ENCODE measurements at places on chromosomes 7 and 10.

DNA sequence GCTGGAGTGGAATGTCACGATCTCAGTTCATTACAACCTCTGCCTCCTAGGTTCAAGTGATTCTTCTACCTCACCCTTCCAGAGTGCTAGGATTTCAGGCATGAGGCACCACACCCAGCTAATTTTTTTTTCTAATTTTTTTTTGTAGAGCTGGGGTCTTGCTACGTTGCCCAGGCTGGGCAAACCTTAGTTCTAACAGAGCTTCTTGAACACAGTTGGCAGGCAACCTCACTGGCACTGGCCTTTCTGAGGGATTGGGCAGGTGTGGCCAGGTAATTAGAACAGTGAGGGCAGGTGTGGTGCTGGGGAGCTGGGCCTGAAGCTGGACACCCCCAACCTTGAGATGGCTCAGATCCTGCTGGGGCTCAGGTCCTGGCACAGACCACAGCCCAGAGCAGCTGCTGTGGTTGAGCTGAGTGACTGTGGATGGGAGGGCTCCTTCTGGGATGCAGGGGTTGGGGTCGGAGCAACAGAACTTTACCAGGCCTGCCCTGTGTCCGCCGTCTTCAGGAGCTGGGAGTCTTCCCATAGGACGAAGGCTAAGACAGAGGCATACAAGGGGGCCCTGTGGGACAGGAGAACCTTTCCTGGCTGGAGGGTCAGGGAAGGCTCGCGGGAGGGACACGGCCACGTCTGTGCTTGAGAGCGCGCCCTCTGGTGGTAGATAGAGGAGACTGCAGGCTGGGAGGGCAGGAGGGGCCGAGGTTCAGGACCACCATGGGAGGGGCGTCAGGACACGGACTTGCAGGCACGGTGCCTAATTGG lies 48.2 kb downstream of the COL26A1 start:
- DNase-seq: peak; percentile 77

GRCh38 chr7:37352974-37353948 lies 95.4 kb downstream of the ELMO1 start:
- peak; percentile 58 for DNase-seq

GRCh38 chr10:50739618-50740292 lies at the start of gene ASAH2B:
Gene ASAH2B (plus strand): TSS chr10:50739936. CDS start chr10:50745131, 5,195 bp downstream.
- DNase-seq: peak; percentile 65

- no peak for DNase-seq
Measured at GRCh38 chr7:43491984-43492383, 90.9 kb upstream of the STK17A start.

DNA sequence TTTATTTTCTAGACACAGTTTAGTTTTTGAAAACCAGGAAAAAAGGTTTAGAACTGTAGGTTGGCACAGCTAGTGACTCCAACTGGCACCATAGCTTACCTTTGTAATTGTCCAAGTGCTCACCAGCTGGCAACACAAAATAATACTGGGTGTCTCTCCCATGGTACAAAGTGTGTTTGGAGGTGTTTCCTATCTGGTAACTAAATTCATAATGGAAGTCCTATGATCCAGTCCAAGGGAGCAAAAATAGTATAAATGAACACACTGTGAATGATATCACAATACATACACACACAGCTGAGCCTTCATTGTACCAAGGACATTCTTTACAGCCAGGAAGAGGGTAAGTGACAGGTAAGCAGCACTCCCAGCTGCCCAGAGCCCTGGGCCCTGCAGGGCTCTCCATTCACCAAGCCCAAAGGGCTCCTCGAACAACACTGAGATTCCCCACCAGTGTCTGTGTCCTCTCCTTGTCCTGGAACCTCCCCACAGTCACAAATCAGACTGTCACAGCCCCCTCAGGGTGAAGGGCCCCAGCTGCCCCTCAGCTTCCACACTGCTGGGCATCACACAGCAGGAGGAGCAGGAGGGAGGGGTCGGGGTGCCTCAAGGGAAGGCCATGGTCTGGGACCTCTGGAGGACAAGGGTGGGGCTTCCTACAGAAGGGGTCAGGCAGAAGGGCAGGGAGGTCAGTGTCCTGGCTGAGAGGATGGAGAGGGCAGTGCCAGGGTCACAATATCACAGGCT lies 72.1 kb downstream of the PKD1L1 start:
- no peak for DNase-seq

GRCh38 chr7:7772397-7772821 lies 54.0 kb upstream of the RPA3 start:
- no peak for DNase-seq

- DNase-seq: no peak
Measured at GRCh38 chr7:25771491-25771890, 380.5 kb upstream of the NFE2L3 start.

DNA sequence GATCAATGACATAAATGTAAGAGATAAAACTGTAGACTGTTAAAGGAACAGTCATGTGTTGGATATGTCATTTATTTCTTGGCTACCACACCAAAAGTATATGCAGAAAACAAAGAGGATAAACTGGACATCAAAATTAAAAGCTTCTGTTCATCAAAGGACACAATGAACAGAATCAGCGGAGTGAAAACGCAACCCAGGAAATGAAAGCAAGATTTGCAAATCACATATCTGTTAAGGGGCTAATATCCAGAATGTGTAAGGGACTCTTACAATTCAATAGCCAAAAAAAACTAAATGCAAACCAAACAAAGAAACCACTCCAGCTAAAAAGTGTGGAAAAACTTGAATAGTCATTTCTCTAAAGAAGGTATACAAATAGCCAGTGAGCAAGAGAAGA lies 164.3 kb downstream of the ZMYND11 start:
- no peak for DNase-seq

- no peak for DNase-seq
Measured at GRCh38 chr10:73423309-73423708, 9.5 kb upstream of the ANXA7 start.

DNA sequence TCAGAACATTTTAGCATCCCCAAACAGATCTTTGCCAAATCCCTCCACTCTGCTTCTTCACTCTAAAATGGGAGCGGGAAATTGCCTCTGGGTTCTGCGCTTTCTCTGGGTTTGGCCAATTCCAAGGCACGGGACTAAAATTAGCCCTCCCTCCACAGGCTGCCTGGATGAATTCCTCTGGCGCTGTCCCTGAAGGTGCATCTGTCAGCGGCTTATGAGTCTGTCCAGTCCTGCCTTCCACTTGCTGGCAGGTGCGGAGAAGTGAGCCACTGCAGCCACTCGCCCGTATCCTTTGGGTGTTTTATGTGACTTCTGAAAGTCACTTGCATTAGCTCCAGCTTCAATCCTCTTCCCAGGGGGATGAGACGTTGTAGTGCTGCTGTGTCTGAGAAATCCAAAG lies 121.6 kb downstream of the SH2D4B start:
- no peak for DNase-seq

- no peak for DNase-seq
Measured at GRCh38 chr7:55413442-55413841, 48.3 kb downstream of the LANCL2 start.

DNA sequence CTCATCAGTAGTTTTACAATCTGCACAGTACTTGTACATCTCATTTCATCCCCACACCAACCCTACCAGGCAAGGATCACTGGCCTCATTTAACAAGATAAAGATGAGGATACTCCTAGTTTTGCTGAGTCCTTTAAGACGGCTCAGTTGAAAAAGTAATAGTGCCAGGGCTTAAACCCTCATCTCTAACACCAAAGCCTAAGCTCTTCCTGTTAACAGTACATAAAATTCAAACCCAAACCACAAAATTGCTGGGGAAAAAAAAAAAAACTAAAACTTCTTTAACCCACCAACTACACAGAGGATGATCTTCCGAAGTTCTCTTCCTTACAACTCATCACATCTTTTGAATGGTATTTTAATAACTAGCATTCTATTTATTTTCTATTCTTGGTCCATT lies 1.3 kb downstream of the SAR1A start:
- no peak for DNase-seq

DNA sequence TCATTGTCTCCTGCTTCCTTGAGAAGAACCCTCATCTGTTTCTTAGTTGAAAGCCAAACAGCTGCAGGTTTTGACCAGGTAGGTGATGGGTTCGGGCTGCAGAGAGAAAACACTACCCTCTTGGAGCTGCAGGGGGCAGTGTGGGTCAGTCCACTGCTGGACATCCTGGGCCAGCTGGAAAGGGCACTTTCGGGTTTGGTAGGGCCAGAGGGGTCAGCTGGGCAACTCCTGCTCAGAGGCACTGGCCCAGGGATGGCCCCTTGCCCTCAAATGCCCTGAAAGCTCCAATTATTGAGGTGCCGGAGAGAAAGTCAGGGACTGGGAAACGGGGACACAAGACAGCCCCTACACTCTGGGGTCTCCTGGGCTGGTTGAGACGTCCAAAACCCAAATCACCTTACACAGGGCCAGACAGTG lies 90.7 kb downstream of the MKI67 start:
- peak; percentile 73 for DNase-seq

DNA sequence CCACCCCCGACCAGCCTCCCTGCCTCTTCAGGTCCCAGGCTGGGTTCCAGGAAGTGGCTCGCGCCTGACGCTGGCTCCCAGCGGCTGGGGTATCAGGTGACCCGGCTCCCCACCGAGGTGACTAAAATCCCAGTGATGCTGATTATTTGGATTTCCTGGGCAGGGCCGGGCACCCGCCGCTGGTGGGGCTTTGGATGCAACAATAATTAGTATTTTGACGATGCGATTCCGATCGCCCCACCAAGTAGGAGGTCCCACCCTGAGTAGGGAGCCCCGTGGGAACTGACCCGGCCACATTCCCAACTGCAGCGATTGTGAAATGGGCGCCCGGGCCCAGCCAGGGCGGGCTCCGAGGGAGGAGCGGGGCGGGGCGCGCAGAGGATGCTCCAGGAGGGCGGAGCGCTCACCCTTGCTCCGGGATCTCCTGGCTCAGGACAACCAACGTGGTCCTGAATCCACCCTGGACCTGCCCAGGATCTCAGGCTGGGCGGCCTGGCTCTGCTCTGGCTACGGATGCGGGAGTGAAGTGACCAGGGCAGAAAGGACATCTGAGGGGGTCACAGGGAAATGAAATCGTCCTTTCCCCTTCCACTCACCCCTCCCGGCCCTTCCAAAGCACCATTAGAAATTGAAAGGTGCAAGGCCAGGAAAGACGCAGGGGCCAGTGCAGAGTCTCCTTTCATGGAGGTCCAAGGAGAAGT lies 32.6 kb downstream of the DUSP5 start:
- no peak for DNase-seq

DNA sequence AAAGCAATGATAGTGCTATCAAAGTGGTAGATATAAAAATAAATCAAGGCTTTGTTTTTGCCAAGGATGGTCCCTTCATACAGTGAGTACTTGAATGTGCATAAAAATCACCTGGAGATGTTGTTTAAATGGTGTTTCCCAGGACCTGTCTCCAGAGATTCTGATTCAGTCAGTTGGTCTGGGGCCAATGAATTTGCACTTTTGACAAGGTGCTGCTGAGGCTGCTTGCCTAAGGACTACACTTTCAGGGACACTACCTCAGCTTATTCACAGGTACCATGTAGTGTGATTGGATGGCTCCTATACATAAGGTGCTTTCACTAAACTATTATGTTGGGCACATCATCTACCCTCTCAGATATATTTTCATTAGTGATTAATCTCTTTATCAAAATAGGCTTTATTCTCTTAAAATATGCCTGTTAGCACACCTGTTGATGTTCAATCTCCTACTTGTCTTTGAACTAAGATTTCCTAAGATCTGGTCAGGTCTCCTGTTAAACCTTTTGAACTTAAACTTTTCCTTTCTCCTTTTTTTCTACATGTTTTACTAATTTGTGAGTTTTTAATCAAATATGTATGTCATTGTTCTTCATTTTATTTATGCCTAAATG lies 24.3 kb downstream of the CAPZA2 start:
- DNase-seq: no peak

DNA sequence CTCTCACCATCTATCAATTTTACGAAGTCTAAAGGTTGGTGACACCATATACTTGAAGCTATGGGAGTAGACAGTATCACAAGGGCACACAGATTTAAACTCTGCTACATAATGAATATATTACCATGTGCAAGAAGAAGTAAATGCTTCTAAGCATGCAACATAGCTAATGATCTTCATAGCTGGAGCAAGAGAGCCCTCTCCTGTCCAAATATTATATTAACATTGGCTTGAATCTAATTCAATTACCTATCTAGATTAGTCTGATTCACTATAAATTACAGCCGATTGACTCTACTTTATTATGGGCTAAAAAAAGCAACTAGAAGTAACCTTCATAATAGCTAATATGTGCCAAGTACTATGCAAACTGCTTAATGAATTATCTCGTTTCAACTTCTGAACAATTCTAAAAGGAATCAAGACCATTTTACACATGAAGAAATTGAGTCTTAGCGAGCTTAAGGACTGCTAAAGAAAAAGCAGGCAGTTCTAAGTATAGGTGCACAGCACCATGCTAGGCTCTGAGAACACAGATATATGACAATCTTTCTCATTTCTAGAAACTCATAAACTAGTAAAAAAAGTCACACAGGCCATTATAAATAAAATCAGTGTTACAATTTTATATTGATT lies 21.9 kb downstream of the FRA10AC1 start:
- DNase-seq: no peak

GRCh38 chr10:131533846-131534526 lies 222.5 kb upstream of the TCERG1L start:
- no peak for DNase-seq

- DNase-seq: no peak
Measured at GRCh38 chr10:21169271-21169670, 272.2 kb upstream of the NEBL start.

DNA sequence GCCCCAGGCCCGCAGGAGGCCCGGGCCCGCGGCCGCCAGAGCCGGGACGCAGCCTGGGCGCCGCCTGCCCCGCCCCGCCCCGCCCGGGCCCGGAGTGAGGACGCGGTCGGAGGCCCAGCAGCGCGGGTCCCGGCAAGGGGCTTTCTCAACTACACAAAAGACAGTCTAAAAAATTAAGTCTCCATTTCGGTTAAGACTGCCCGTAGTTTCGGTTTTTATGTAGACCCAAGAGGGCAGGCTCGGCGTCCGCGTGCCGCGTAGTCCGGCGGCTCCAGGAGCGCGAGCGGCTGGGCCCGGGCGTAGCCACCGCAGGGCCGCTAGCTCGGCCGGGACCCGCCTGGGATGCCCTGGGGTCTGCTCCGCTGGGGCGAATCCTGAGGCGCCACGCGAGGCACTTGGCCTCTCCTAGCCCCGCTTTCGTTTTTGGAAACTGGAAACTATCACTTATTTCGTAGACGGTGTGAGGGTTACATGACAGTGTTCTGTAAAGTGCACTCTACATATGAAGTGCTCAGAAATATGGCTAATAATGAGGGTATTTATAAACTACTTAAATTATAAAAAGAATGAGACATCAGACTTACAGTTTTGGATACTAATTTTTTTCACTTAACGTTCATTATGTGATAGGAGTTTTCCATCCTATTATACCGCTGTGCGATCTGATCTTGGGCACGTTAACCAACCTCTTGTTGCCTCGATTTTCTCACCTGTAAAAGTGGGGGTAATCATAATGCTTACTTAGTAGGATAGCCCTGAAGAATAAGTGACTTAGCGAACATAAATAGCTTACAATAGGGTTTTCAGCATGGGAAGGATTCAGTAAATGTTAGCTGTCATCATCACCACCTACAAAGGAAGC lies 573 bp downstream of the BLVRA start:
- DNase-seq: peak; percentile 52

DNA sequence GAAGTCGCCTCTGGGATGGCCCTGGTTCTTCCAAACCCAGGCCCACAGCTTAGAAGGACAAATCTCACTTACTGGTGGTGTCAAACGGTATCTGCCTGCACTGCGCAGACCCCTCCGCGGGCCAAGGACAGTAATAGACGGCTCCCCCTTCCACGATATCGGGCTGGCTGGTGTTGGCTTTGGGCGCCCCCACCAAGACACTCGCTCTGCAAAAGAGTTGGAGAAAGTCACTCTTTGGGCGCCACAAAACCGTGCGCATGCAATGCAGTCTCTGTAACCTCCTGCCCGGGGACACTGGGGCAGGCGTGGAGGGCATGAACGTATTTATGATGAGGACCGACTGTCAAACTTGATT lies 1.1 kb downstream of the ITGA8 start:
- DNase-seq: no peak
